ENCODE measurements at places on chromosomes 7 and 10.

GRCh38 chr10:108633046-108633445 is 1290.3 kb downstream of the XPNPEP1 start:
- DNase-seq, result no peak

GRCh38 chr7:40824461-40824860 is 689.7 kb downstream of the SUGCT start:
- DNase-seq, result no peak

DNA sequence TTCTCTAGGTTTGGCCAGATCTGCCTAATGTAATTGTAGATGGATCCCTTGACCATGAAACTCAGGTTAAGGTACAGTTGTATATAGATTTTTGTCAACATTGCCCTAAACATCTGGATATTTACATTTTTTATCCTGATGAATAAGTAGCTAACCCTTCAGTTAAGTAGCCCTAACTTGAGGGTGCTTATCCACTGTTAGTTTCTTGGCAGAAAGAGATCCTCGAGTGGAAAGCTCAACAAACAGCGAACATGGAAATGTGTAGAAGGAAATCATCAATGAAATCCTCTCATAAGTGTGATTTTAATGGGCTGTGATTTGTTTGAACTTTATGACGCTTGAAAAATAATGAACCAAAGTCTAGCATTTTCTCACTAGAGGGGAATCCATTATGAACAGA is 72.8 kb downstream of the PRSS58 start:
- DNase-seq, result no peak

GRCh38 chr10:94493463-94493862 is 52.1 kb upstream of the HELLS start:
- no peak for DNase-seq

DNA sequence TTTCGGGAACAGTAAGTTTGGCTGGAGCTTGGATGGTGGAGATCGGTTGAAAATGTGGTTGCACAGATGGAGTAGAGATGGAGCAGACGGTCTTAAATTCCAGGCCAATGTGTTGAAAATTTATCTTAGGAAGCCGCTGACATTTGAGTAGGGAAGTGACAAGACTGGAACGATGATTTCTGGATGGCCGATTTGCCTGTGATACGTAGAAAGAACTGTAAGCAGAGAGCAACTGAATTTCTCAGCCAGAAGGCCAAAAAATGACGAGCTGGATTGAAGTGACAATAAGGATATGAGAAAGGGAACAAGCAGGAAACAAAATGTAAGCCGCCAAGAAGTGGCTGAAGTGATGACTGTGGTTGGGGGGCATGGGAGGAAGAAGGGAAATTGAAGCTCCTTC is 687 bp upstream of the ARMC3 start:
- no peak for DNase-seq

DNA sequence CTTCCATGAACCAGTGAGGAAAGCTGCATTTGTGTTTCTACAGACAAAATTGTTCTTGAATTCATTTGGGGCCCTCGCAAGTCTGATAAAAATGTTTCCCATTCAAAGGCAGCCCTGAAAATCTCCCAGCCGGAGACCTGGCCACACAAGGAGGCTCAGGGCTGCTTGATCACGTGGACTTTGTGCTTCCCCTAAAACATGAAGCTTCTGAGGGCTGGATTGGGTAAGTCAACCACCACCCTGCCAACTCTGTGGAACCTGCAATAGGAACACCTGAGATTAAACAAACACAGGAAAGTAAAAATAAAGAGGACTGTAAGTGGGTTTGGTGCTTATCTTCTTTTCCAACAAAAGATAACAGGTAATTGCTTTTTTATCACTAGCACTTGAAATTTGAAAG is 133.8 kb downstream of the C10orf90 start:
- no peak for DNase-seq

- no peak for DNase-seq
Observed at GRCh38 chr10:47058961-47059391, 147.7 kb downstream of the PTPN20 start.

- DNase-seq, result peak; percentile 45
Observed at GRCh38 chr10:126124668-126125349, 228.4 kb downstream of the FANK1 start.

- DNase-seq, result no peak
Observed at GRCh38 chr10:21700474-21700873, 166.4 kb downstream of the MLLT10 start.

GRCh38 chr7:94240902-94241301 is 153.8 kb upstream of the COL1A2 start:
- DNase-seq, result peak; percentile 38

DNA sequence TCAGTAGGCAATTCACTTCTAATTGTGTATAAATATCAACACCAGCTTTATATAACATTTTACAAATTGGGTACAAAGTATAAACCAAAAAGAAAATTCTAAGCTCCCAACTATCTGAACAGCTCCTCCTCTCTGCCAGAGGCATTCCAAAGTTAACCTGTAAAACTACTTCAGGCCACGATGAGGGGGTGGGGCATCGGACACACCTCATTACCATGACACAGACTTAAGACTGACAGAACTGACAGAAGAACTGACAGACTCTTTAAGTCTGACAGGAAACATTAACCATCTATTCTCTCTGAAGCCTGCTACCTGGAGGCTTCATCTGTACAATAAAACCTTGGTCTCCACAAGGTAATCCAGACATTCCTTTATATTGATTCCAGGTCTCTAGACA is 12.3 kb downstream of the ESYT2 start:
- no peak for DNase-seq

GRCh38 chr7:84337429-84337828 is 142.8 kb upstream of the SEMA3A start:
- peak; percentile 74 for DNase-seq

DNA sequence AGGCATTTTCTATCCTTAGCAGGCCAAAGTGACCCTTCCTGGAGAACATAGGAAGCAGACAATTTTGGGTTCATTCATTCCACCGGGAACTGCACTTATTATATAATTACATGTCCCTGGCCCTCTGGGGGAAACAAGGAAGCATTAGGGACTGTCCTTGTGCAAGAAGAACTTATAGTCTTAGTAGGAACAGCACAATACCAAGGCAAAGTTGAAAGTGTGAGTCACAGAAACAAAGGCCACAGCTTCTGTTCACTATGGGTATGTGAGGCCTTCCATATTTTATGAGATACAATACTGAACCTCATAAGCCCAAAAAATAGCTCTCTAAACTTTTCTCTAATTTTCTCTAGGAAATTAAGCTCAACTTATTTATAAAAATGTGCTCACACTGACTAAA is 18.4 kb upstream of the AKR1B10 start:
- no peak for DNase-seq

DNA sequence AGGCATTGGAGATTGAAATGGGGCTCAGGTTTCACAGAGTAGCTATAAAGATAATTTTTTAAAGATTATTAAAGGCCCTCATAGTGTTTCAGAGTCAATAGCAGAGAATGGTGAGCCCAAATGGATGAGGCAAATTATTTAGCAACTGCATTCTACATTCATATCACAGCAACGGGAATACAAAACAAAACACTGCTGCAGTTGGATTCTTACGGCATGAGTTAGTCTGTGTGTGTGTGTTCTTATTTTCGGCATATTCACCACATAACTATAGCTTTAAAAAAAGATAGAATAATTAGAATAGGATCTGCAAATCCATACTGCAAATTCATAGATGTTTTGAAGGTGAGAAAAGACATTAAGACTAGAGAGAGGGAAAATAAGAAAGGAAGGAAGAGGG is 66.0 kb downstream of the SUGCT start:
- peak; percentile 96 for DNase-seq

DNA sequence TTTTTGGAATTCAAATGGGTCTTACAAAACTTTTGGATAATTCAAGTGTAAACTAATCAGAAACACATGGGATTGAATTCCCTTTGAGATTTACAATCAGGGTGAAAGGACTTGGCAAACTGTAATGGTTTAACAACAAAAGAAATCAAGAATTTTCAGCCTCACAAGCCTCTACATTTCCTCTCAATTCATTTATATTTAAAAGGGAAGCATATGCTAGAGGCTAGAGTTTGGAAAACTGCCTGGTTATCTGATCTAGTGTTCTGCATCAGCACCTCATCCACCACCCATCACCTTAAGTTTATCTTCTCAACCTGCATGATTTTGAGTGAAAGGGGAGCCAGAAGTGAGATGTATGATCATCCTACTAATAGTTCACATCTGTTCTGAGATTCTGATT is 120.7 kb downstream of the TES start:
- no peak for DNase-seq

DNA sequence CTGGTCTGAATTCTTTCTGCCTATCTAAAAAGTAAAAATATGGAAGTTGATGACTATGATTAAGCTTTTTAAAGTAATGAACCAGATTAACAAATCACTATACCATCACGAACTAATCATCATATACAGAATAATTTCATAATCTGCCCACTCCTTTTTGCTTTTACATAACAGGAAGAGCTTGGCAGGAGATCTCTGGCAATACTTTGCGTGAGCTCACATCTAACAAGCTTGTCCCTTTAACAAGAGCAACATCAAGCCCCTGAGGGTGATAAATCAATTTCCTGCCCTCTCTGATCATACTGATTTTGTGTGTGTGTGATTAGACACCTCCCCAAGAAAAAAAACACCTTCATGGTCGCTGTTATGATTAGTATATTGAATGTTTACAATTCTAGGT is 143.5 kb upstream of the ASAH2 start:
- DNase-seq, result peak; percentile 52

DNA sequence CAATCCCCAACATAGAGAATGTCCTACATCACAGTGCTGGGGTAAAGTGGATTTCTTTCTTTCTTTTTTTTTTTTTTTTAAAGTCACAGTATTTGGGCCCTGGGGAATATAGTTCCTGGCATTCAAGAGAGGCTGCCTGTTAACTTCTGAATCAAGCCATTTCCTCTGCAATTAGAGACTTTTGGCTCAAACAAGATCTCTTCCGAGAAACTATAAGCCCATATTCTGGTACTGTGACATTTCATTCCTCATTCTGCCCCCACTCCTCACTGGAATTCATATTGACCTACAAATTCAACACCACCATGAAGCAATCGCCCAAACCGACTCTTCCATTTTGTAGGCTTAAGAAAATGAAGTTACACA is 187.4 kb downstream of the PHTF2 start:
- DNase-seq, result peak; percentile 54

DNA sequence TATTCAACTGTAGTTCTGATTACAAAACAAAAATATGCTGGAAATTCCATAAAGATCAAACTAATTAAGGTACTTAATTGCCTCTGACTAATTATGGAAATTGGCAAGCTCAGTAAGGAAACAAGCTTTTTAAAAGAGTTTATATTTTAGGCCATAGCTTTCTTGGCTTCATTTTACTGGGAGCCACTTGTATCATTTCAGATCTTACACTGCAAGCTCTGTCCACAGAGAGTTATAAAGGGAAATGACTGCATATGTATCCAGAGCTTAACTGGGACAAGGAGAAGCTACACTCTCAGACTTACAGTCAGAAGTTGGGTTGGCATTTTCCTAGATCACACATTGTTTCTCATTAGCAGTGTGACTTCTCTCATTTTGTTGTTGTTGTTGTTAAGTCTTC is 92.4 kb downstream of the LRRN3 start:
- no peak for DNase-seq

- DNase-seq, result no peak
Observed at GRCh38 chr7:148447221-148447849, 143.2 kb upstream of the C7orf33 start.

DNA sequence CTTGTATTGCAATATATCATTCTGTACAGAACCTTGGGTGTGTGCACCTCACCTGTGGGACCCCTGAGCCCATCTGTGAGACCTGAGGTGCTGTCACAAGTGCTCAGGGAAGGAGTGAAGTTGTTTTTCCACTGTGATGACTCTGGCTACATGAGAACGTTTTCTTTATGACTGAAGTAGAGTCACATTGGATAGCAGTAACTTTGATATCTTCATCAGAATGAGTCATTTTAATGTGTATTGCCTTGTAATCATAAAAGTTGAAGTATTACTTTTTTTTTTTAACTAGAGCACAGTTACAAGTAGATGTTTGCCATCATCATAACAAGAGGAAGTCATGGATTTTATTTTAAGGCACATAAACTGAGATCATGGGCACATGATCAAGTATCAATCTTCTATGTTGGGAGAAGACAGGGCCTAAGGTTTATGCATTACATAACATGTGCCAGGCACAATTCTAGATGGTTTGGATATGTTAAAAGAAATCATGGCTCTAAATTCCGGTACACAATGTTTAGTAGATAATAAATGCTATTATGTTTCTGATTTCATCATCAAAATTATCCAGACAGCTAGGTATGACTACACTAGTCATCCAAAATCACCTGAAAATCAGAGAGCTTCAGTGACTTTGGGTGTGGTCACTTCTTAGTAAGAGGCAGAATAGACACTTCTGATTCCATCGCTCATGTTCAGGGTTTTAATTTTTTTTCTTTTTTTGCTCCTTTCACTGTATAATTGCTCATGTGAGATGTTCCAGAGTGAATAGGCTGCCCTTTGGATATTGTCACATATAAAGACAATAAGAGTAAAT is 82.7 kb upstream of the KLF6 start:
- DNase-seq, result no peak

DNA sequence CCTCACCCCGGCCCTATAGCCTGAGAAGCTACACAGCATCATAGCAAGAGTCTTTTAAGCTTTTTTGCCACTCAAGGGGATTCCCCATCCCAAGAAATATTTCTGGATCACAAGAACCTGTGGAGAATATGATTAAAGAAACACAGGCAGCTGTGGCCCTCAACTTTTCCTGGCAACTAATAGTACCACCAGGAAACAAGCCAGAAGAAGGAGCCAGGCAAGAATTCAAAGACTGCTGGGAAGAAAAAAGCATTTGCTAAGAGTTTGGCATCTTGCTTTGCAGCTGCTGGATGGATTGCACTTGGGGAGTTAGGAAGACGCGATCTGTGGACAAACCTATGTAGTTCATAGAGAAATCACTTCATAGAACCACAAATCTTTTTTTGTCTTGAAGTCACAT is 437.8 kb downstream of the PLXDC2 start:
- peak; percentile 12 for DNase-seq

GRCh38 chr10:46288601-46289206 is 1.9 kb downstream of the ANTXRL start:
- DNase-seq, result no peak

DNA sequence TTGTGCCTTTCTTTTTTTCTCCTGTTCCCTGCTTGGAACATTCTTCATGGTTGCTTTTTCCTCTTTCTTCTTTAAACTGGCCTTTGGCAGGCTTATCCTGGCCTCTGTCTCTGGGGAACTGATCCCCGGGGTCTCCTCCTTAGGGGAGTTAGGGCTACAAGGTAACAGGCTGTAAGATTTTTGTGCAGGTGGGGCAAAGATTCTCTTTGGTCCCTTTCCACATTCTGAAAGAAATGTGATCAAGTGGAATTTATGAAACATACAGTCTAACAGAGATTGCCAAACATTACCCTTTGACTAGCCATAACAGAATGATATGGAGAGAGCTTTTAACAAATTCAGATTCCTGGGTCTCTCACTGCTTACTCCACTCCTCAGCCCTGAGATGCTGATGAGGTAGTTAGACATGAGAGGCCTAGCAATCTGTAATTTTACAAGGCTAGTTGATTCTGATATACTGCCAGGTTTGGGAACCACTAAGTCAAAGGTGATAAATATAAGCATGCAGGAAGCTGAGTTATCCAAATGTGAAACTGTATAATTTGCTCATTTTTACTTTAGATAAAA is 8.8 kb downstream of the ZCWPW1 start:
- DNase-seq, result peak; percentile 14

- DNase-seq, result no peak
Observed at GRCh38 chr7:24911213-24911603, 68.8 kb downstream of the OSBPL3 start.

GRCh38 chr7:129925416-129926002 is 27.3 kb downstream of the UBE2H start:
- DNase-seq, result peak; percentile 39

GRCh38 chr10:76899490-76899889 is 738.1 kb downstream of the KCNMA1 start:
- DNase-seq, result no peak

- no peak for DNase-seq
Observed at GRCh38 chr10:79391231-79392019, 44.2 kb downstream of the PPIF start.

All from choroid plexus epithelial cell (primary cell).